Choroid plexus epithelial cell (primary cell): ENCODE measurements at places on chromosomes 3 and 15.

DNA sequence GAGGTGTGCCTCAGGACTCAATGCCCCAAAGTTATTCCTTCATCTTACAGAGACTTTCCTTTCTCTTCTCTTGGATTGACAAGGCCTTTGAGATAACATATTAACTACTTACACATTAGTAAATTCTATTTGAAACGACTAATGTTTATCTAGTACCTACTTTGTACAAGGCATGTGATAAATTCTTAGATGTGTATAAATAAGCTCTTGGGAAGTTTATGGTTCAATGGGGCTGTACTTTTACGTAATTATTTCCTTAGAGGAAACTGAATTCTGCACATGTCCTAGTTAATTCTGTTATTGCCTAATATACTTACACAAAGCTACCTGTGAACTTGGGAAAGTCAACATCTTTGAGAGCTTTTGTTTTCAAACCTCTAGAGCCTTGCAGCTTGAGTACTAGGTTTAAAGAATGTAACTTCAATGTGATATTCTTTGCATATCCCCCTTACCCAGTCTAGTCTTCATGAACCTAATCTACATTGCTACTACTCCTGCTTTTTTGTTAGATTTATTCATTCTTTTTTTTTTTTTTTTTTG is 58.5 kb upstream of the RAP2B start:
- DNase-seq, result no peak

DNA sequence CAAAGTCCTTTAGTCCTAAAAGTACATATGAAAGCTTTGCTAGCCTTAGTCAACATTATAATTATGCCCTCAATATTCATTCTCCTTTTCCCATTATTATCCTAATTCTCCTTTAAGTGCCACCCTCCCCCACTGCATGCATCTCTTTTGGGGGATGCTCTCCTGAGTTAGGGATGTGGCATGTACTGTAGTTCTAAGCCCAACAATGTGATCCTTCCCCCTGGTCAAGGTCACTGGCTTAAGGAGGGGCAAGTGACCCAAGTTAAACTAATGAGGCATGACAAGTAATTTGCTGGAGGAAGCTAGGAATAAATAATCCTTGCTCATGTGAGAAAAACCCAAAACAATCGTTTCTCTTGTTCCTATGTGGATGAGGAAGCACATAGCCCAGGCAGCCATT is 343.9 kb upstream of the SUCLG2 start:
- DNase-seq, result no peak

- peak; percentile 15 for DNase-seq
These were observed 125.2 kb upstream of the PROK2 start for GRCh38 chr3:71910108-71910507.

- DNase-seq, result peak; percentile 35
These were observed 187.7 kb upstream of the CMC1 start for GRCh38 chr3:28053759-28054158.

DNA sequence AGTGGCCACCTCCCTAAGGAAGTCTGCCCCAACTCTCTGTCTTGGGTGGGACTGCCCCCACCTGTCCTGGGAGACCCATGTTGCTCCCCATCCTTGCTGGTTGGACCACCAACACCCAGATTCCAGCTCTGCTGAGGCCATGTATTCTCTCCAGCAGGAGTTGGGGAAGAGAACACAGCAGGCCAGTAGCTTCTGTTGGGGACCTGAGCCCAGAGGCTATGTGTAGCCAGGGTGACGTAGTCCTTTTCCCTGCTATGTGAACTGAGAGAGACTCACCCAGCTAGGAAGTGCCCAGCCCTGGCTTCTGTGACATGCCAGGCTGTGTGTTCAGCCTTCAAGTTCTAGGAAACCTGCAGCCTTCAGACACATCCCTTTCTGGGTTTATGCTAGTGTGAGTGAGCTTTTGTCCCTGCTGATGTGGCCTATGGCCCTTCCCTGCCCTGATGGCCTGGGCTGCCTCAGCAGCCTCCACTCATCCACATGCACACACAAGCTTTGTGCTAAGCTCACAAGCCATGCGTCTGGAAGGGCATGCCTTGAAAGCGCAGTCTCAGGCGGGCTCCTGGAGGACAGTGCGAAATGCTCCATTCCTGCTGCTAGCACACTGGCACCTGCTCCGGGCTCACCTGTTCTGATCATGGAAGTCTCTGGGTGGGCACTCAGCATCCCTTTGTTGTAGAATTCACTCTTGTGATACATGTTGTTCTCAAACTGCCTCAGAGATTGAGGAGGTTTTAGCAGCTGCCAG is 42.6 kb downstream of the KY start:
- no peak for DNase-seq

DNA sequence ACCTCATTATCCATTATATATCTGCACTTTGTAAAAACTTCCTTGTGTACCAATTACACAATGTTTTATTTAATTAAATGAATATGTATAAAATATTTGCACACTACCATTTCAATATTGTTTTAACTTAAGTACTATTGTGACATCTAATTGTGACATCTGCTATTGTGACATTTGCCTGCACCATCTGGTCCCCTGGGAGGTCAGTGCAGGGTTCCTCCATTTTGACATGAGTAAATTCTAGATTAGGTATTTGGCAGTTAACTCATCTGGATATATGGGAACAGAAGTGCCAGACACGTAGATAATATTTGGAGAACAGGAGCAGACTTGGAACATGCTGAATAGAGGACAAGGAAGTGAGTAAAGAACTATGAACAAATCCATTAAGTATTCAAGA is 332.1 kb downstream of the VGLL3 start:
- no peak for DNase-seq

- peak; percentile 20 for DNase-seq
These were observed 843 bp downstream of the CHRNA5 start for GRCh38 chr15:78565951-78566774.

DNA sequence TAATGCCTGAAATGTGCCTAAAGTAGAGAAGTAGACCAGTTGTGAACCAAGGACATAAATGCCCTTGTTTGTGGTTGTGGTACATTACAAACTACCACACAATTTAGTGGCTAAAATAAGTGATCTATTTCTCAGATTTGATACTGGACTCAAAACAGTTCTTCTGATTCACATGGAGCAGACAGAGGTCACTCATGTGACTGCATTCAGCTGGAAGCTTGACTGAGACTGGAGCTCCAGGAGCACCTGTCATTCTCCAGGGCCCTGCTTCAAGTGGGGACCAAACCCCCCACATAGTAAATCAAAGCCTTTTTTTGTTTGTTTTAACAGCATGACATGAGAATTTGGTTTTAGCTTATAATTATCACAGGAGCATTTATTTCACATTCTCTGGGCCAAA is 301.2 kb downstream of the OXSM start:
- DNase-seq, result no peak

DNA sequence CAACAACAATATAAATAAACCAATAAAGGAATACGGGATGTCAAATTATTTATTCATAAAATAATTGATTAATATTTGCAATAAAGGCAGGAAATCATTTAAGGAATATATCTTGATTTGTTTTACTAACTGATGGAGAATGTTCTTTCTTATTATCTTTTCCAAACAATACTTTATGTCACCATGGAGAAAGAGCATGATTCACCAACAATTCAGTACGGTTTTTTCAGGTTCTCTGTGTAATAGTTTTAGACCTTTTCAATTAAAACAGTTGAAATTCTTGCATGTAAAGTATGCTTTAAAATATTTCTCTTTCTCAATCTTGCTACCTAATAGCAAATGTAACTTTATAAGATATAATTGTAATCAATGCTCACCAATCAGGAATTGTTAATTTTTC is 41.7 kb upstream of the MBNL1 start:
- DNase-seq, result no peak

- DNase-seq, result no peak
These were observed 10.7 kb downstream of the H1-8 start for GRCh38 chr3:129553719-129554118.

DNA sequence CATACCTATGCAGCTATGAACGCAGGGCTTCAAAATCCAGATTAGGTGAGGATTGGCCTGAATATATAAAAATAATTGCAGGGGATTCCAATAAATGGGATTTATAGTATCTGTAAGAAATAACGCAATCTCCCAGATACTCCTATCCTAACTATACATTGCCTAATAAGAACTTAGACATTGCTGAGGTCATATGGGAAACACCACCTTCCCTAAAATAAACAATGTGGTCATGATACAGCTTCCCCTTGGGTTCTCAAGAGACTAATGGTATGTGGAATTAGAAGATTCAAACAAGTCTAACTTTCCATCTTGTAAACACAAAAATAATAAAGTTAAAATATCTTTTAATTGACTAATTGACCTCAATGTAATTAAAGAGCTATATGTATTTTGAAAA is 28.2 kb downstream of the UBE3A start:
- peak; percentile 68 for DNase-seq

- DNase-seq, result no peak
These were observed 214.5 kb upstream of the P2RY1 start for GRCh38 chr3:152620395-152620794.

DNA sequence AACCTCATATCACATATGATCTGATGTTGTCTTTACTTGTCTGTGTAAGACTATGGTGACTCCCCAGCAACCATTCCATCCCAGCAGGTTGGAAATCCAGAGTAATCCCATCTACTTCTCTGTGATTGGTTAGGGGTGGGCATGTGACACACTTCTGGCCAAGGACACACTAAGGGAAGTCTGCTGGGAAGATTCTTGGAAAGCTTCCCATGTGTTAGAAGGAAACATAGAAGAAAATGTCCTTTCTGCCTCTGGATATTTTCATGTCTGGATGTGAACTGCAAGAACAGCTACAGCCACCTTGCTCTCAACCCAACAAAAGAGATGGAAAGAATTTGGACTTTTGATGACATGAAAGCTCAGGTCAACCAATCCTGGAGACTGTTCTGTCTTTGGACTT is 2.6 kb upstream of the UBE2Q2 start:
- peak; percentile 73 for DNase-seq

DNA sequence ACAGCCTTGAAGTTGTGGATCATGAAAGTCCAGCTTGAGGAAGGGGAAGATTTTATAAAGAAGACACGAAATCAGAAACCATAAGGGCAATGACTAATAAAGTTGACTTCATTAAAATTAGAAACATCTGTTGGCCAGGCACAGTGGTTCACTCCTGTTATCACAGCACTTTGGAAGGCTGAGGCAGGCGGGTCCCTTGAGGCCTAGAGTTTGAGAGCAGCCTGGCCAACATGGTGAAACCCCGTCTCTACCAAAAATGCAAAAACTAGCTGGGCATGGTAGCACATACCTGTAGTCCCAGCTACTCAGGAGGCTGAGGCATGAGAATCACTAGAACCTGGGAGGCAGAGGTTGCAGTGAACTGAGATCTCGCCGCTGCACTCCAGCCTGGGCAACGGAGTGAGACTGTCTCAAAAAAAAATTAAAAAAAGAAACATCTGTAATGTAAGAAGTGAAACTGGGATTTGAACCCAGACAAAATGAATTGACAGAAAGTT is 7.9 kb upstream of the UBXN7 start:
- DNase-seq, result peak; percentile 18

- no peak for DNase-seq
These were observed 8.7 kb upstream of the ZNF774 start for GRCh38 chr15:90343302-90343790.

DNA sequence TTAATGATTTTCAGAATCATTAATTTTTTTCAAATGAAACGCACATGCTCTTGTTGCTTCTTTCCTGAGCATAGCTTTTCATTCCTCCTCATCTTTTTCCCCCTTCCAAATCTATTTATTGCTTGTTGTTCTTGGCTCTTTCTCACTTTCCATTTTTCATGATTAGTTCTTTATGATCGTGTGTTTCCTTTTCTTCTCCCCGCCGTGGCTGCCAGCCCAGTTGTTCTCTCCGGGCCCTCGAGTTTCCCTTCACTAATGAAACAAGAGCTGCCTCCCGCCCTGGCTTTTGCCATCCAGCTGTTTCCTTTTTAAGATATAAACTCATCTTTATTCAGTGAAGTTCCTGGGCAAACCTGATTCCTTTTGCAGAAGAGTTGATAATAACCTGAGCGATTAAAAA is 170.2 kb upstream of the NR2F2 start:
- peak; percentile 76 for DNase-seq

- no peak for DNase-seq
These were observed 40.6 kb downstream of the CHDH start for GRCh38 chr3:53805463-53806159.

DNA sequence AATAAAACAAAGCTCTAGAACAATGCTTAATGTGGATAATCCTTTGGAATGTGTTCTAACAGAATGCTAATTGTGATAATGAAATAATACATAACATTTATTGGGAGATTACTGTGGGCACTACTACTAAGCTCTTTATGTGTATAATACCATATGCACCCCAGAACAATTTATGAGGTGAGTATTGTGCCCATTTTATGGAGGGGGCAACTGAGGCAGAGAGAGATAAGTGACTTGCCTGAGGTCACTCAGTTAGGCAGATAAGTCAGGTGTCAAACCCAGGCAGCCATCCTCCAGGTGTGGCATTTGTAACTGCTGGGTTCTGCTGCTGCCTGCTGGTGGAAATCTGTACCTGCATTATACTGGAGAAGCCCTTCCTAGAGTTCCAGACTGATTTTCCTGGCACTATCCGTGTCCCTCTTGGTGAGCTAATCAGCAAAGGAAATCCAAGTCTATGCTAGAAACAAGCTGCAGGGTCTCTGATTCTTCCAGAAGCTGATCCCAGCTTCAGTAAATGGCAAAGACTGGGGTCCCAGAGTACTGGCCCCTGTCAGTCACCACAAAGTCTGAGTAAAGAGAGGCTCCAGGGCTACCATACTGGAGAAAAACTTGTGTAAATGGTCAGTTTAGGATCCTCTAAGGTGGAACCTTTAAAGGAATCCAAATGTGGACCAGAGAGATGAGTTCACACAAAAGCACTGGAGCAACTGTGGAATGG is 22.6 kb upstream of the RBP1 start:
- DNase-seq, result peak; percentile 72

GRCh38 chr15:37548116-37548515 is 386.3 kb upstream of the TMCO5A start:
- DNase-seq, result no peak

- DNase-seq, result no peak
These were observed 50.7 kb downstream of the LINGO1 start for GRCh38 chr15:77581896-77582569.

DNA sequence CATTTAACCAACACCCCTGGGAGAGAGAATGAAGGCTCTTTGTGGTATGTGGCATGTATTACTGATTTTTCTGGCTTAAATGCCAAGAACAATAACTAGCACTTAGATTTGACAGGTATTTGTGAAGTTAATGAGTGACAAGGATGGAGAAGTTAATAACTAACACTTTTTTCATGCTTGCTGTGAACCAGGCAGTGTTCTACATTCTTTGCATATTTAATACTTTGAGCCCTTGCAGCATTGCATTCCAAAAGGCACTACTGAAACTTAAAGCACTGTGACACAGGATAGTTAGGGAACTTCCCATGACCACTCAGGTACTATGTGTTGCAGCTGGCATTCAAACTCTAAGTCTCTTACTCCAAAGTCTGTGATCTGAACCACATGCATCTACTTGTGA is 650.6 kb downstream of the ZPLD1 start:
- DNase-seq, result peak; percentile 5

GRCh38 chr15:63611177-63611576 is 14.0 kb downstream of the FBXL22 start:
- no peak for DNase-seq
